ENCODE measurements at places on chromosomes 11 and 22.

DNA sequence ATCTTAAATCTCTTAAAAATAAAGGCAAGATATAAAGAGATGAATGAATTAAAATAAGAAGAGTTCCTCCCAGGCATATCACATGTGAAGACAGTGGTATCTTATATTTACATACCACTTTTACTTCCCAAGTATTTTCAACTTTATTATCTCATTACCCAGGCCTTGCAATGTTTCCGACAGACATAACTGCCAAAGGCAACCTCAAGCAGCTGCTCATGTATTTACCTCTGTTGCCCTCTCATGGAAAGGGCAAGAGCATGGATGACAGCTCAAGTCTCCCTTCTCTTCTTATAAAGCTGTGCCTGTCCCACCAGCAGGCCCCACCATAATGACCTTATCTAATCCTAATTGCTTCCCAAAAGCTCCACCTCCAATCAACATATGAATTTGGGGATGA, 894.2 kb downstream of the NTM start:
- DNase-seq, result no peak

DNA sequence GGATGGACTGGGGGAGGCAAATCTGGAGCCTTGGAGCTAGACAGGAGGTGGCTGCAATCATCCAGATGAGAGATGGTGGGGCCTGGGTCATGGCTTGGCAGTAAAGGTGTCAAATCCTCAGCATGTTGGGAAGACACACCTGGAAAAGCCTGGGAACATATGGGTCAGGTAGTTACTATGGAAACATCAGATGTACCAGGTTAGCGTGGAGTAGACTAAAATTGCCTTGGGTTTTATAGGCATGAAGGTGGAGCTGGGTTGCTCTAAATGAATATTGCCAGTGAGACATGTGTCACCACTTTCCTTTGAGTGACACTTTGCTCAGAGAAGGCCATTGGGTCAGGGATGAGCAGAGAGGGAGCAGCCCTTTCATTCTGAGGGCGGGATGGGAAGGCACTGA, 473.7 kb downstream of the TBC1D22A start:
- DNase-seq, result peak; percentile 9

GRCh38 chr11:75508051-75508561, 17.6 kb downstream of the GDPD5 start:
- no peak for DNase-seq

GRCh38 chr11:83191491-83191890, 2.0 kb upstream of the ANKRD42 start:
- DNase-seq, result no peak

DNA sequence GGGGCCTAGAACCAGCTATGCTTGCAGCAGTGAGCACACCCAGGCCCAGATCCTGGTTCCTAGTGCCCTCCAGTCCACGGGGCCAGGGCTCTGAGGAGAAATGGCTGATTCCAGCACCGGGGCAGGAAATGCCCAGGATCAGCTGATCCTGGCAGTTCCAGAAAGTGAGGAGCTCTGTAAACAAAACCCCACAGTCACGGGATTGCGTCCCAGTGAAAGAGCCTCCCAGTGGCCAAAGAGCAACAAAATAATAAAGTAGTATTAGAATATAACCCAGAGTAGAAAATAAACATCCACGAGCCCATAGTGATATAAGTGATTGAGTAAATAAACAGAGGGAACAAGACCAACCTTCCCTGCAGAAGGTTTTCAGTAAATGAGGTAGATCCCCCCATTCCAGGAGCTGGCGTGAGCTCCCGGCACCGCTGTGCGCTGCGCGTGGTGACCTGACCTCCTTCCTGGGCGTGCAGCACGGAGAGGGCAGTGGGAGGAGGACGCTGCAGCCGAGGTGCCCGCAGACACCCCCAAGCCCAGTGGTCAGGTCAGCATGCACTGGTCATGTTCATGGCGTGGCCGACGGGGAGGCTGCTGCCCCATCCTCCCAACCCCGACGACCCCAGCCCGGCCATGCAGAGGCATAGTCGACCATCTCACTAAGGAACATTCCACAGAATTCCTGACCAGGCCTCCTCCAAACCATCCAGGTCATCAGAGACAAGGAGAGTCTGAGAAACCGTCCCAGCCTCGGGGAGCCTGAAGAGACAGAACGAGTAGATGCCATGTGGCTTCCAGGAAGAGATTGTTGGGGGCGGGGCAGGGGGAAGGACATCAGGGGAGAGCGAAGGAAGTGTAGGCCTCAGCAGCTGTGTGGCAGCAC, 19.8 kb downstream of the PTDSS2 start:
- no peak for DNase-seq

DNA sequence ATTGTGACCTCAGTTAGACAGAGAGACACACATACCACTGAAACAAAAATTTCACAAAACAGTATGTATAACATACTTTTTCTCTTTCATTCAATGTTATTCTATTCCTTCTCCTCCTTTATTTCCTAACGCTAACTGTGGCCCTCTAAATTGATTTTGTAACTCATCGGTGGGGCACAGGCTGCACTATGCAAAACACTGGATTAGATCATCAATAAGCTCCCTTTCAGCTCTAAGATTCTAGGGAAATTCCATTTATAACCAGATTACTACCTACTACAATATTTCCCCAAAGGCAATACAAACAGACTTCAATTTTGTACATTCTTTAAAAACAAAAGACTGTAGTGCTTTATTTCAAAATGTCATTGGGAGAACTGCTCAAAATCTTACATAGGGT, 6.1 kb downstream of the FJX1 start:
- no peak for DNase-seq

- no peak for DNase-seq
Measured at GRCh38 chr11:6455070-6455469, 14.3 kb upstream of the HPX start.

- DNase-seq, result peak; percentile 12
Measured at GRCh38 chr22:48823941-48824340, 1003.7 kb downstream of the BRD1 start.

DNA sequence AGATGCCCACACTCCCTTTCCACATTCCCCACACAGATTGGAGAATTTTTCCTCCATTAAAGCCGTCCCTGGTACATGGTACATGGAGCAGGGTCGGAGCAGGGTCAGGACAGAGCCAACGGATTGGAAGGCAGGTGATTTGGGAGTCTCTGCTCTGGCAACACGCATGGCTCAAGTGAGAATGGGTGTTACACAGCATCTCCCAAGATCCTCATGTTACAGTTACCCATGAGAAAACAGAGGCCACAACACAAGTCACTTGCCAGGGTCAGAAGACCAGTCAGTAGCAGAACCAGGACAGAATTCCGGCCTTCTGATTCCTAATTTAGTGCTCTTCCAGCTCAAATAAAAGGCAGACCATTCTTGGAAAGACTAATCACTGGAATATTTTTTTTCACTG, 7.7 kb upstream of the F2 start:
- no peak for DNase-seq

DNA sequence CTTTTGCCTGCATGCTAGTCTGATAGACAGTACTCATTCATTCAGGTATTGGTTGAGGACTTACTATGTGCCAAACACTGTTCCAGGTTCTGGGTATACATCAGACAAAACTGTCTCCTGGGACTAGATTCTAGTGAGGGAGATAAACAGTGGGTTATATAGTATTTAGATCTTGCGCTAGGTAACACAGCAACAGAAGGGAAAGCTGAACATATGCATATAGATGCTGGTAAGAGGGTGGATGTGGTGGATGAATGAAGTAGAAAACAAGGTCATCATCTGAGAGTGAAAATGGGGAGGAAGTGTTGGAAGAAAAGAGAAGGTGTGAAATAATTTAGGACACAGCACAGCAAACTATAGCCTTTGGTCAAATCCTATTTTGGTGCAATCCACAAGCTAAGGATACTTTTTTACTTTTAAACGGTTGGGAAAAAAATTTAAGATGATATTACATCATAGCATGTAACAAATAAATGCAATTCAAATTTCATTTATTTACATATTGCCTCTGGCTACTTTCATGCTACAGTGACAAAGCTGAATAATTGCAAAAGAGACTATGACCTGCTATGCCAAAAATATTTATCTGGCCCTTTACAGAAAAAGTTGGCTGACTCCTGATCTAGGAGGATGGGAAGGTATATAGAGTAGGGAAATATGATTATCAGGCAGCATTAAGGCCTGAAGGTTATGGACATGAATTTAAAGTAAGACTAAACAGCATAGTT, 7.1 kb upstream of the TMEM9B start:
- no peak for DNase-seq

DNA sequence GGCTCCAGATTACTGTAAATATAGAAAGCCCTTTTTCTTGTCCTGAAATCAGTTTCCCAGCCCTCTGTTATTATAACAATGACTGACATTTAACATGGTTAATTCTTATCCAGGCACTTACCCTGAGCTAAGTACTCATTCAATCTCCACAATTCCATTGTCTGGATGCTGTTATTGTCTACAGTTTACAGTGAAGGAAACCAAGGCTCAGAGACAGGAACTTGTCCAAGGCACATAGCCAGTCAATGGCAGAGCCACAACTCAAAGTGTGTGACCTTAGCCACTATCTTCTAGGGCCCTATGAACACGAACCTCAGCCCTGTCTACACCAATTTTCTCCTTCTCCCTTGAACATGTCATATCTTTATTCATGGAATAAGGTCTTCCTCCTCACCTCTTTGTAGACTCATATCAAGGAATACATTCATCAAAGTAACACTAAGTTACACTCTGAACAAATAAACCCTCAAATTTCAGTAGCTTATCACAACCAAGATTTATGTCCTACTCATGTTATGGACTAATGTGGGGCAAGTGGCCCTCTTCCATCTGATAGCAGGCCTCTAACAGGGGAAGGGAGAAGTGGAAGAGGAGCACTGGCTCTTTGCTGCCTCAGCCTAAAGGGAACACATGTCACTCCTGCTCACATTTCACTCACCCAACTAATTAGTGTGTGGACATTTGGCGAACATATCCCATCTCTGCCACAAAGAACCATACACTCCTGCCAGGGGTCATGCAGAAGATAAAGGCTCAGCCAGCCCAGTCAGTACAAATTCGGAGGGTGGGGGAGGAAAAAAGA, 39.3 kb upstream of the APLNR start:
- no peak for DNase-seq

DNA sequence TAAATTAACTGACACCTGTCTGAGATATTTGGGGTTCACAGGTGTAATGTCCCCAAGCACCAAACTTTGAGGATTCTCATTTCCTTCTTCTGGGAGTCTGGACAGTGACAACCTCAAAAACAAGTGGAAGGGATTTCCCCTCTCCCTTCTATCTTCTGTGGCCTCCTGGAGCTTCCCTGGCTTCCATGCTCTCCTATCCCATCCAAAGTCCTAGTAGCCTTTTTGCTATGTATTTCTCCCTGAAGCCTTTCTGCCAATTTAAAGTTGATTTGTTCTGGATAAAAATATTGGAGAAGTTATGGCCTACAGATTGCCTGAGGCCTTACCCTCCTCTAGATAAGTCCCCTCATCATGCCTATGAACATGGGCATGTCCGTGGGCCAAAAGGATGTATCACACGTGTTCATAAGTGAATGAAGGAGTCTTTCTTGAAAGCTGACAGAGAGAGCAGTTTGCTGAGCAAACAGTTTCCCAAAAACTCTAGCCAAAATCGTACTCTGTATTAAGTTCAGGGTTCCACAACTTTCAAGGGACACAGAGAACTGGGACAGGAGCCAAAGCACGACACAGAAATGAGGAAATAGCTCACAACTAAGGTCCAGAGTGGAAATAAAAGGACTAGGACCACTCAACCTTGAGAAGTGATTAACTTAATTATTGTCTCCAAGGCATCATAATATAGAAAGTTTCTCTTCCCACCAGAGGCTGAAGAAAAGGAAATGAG, 6.7 kb downstream of the HEPACAM start:
- no peak for DNase-seq

- DNase-seq, result no peak
Measured at GRCh38 chr11:8692417-8692816, 9.8 kb downstream of the RPL27A start.

DNA sequence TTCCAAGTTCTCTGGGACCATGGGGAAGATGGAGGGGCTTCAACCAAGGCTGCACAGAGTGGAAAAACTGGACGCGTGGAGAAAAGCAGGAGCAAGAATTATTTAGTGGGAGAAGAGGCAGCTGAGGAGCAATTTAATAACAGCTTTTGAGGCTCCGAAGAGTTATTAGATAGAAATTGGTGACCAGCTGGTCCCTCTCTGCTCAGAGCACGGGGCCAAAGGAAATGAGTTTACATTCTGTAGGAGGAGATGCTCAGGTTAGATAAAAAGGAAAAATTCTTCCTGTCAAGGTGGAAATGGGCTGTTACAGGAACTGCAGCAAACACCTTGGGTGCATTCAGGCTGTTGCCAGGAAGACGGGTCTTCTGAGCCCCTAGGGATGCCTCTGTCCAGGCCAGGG, 47.0 kb upstream of the GALNT18 start:
- no peak for DNase-seq

DNA sequence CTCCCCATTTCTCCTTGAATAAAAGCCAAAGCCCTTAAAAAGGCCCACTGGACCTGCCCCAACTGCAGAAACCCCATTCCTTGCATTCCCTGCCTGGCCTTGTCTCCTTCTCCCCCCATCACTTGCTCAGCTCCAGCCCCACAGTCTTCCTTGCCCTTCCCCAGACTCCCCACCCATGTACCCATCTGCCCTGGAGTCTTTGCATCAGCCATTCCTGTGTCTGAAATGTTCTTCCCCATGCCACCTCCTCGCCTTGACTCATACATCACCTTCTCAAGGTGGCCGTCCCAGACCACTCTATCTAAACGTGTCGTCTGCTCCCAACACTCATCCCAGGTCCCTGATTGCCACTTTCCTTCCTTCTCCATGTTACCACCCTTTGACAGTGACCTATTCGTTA, 77.4 kb upstream of the SHANK2 start:
- no peak for DNase-seq
